Cerebellar nuclear complex (tissue), 1 donor: ENCODE measurements at places on chromosomes 16 and 17.

DNA sequence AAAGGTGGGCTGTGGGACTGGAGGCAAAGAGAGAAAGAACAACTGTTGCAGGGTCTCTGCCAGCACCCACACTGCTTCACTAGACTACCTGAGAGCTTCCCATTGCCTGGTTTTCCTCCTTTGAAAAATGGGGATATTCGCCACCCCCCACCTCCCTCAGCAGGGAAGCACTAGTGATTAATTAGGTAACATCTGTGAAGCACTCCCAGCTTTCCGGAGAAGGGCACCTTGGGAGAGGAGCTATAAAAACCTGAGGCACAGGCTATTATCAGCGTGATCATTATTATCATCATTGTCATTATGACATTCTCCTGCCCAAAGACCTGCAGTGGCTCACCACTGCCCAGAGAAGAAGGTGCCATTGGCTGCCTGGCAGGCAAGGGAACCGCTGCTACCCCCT is 83.5 kb downstream of the XYLT1 start:
- DNase-seq = no peak

GRCh38 chr17:53571342-53571741 is 251.4 kb upstream of the KIF2B start:
- no peak for DNase-seq

- DNase-seq = no peak
Measured at GRCh38 chr17:48883171-48883570, 9.4 kb upstream of the ATP5MC1 start.

DNA sequence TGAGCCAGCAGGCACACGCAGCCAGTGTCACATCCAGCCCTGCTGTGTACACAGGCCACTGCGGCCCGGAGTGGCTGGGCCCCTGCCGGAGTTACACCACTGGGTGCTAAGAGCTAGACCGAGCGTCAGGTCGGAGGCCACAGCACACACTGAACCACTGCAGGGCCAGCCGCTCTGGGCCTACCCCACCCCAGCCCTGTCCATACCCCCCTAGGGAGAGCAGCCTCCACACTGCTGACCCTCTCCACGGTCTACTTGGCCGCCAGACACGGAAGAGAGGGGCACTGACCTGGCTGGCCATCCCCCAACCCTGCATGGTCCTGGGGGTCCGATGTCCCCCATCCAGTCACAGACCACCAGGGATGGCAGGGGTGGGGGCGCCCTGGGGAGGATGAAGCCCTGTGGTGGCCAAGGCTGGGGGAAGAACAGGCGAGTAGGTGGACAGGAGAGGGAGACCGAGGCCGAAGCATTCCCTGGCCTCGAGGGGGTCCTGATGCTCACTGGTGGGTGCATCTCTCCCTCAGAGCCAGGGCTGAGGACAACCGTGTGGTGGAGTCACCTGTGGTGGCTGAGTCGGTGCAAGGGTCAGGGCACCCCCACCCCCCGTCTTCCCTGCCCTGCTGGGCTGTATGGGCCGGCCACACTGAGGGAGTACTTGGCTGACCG is 34.9 kb upstream of the ZC3H18 start:
- no peak for DNase-seq

DNA sequence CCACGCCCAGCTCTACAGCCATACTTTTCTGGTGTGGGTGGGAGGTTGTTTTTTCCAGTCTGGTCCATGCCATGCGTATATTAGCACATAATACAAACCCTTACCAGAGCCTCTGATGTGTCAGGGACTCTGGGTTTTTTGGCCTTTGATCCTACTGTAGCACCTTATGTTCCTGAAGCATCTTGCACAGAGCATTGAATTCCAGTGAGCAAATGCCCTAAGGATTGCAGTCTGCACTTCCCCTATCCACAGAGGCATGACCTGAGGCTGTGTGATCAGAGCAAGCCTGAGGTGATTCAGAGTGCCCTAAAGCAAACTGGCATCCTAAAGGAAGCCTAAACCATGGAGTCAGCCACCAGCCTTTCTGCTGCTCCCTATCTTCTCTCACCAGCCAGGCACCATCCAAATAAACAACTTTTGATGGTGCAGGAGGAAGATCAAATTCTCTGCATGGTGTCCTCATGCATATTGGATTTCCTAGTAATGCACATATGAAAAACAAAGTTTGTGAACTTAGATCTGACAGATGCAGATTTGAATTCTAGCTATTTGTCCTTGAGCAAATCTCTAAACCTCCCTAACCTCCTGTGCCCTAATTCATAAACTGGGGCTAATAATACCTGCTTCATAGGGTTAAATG is 41.2 kb upstream of the HAS3 start:
- DNase-seq = no peak

DNA sequence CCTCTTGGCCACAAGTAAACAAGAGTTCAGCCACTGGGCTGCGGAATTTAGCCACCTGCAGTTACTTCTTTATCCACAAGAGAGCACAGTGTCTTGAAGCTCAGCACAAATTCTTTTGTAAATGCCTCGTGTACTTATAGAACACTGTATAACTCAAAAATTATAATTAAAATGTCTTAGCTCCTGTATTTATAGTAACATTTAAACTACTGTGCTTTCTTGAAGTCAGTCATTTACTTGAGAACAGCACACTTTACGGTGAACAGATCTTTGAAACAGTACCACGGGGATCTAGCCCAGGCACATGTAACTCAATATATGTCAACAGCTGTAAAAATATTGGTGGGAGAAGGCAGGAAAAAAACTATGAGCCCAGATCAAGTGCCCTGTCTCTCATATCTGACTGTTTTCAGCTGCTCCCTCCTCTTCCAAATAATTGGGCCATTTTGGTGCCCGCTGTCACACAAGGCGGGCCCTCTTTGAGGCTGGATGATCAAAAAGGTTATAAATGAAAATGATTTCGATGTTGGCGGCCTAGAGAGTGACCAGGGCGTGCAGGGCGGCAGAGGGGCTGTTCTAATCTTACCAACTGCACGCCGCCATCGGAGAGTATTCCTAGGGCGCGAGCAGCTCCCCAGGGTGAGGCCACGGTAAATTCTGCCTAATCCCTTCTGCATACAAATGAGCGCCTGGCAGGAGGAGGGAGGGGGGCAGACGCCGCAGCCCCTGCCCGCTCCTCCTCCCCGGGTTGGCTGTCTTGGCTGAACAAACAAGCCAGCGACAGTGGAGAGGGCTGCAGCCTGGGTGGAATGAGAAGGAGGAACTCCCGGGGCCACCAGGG is 183.2 kb downstream of the C16orf78 start:
- no peak for DNase-seq

- peak; percentile 27 for DNase-seq
Measured at GRCh38 chr16:58459344-58460218, 40.4 kb upstream of the NDRG4 start.

DNA sequence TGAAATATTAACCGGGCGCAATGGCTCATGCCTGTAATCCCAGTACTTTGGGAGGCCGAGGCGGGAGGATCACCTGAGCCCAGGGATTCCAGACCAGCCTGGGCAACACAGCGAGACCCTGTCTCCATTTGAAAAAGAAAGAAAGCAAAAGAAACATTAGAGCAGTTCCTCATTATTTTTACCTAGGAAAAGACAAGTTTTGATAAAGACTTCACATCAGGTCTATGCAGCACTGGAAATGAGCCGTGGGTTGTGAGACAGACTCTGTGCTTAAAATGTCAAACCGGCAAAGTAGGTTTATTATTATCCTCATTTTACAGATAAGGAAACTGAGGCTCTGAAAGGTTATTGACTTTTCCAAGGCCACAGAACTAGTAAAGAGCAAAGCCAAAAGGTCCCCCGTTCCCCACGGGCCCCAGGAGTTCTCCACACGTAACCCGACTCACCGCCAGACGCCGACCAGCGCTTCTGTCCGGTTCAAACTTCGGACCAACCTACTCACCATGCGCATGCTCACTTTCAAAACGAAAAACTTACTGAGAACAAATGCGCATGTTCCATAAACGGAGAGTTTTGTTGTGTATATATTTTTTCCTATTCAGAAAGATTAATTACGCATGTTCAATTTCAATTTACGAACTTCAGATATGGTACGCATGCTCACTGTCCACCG is 356 bp downstream of the TUBD1 start:
- no peak for DNase-seq

GRCh38 chr17:50425682-50426471 is at the start of gene ACSF2:
TSS of gene ACSF2 (plus strand) at chr17:50426218. CDS start at chr17:50426262, 44 bp downstream.
- DNase-seq = no peak

DNA sequence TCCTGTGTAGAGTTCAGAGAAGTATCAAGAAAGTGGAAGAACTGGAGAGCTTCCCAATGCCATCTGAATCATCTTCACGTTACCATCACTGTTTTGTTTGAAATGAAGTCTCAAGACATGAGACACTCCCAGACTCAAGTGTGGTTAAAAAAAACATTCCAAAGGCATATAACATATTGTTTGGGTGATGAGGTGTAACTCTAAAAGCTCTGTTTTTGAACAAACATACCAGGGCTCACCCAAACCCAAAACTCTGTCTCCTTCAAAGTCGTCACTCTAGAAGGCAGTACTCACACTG is 6.3 kb upstream of the ZCCHC14 start:
- DNase-seq = no peak

GRCh38 chr17:41728056-41728455 is 6.4 kb downstream of the HAP1 start:
- DNase-seq = no peak

DNA sequence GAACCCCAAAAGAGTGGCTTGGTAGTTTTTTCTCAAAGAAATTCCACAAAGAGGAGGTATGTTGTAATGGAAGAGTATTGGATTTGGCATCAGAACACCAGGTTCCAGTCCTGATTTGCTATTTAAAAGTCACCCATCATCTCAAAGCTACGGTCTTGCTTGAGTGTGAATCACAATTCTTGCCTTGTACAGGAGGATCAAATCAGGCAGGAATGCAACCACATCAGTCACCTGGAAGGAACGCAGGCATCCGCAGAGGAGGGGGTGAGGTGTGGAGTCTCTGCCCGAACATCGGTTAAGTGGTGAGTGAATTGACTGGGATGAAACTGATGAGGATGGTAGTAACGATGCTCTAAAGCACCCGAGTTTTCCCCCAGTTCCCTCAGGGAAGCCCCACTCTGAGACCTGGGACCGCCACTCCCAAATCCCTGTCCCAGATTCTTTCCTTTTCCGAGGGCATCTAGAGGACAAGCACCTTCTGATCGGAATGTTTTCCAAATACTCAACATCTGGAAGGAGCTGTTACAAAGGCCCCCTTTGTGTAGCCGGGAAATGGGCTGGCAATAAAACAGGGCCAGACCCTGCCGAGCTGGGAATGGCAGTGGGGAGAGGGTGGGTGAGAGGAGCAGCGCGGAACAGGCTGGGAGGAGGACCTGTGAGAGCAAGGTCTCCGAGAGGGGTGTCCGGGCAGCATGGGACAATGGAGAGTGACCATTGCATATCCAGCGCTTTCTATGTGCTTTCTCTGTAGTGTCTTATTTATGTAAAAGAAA is 469.6 kb downstream of the SLC39A11 start:
- no peak for DNase-seq

- DNase-seq = no peak
Measured at GRCh38 chr17:74212209-74212912, 1.0 kb upstream of the TTYH2 start.
